ENCODE measurements at places on chromosomes 3 and 15.

- DNase-seq: no peak
These were observed 35.0 kb upstream of the TNFAIP8L3 start for GRCh38 chr15:51129535-51130188.

GRCh38 chr3:71723452-71724170 lies 1.6 kb downstream of the EIF4E3 start:
- DNase-seq: no peak

DNA sequence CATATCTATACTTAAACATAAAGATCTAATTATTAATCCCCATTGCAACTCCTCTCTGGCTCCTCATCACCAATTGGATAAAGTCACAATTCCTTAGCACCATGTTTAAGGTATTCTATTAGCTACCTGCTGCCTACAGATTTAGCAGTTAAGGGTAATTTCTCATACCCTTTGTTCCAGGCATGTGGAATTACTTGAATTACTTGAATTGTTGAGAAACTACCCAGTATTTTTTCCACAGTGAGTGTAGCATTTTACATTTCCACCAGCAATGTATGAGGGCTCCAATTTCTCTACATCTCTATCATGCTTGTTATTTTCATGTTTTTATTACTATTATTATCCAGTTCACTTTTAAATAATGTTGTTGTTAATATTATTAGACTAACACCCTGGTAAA lies 86.4 kb downstream of the P2RY1 start:
- DNase-seq: no peak

- DNase-seq: no peak
These were observed 34.8 kb downstream of the KLF15 start for GRCh38 chr3:126322181-126322967.

DNA sequence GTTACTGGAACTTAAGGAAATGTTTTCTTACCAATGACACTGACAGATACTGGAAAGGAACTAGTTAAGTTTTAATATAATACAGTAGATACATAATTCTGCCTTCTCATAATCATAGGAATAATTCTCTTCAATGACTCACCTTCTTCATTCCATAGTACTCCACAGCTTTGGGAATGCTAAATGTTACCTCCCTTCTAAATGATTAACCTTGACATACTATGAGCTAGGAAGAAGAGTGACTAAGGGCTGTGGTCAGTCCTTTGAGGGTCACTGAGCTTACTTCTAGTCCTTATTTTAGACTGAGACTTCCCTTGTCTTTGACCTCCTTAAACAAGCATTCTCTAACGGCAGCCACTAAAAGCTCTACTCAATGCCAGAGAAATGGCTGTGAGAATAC lies 69.6 kb upstream of the PPIB start:
- DNase-seq: no peak

DNA sequence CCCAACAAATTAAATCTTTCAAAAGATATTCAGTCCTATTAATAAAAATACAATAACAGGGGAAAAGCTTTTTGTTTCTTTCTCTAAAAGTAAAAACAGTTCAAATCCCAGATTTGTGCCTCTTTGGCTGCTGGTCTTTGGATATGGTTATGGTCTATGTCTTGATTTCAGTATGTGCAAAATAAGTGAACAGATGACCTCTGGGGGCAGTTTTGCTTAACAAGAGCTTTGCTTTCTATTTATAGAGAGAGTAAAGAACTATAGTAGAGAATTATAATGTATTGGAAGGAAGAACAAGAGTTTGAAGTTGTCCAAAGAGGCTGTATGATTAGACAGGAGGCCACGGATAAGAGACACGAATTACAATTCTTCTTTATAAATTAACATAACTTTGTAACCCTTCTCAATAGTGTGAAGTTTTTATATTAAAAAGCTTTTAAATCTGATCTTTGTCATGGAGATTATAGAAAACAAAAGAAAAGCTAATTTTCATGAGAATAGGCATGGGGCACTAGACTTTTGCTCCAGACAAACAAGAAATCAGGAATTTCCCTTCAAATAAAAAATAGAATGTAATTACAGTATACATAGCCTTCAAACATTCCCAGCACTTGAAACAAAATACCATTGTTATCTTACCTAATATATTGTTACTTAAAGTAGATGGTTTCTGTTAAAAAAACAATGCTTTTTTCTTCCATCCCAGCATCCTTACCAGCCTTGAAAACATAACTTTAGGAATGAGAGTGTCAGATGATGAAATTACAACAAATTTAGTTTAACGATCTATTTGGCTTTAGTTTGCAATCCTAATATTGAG lies 432.7 kb upstream of the ARHGEF26 start:
- DNase-seq: no peak

- DNase-seq: no peak
These were observed 5.6 kb downstream of the MYO1E start for GRCh38 chr15:59367022-59367451.

GRCh38 chr3:48656061-48656840 lies 6.4 kb downstream of the CELSR3 start:
- DNase-seq: peak; percentile 63

DNA sequence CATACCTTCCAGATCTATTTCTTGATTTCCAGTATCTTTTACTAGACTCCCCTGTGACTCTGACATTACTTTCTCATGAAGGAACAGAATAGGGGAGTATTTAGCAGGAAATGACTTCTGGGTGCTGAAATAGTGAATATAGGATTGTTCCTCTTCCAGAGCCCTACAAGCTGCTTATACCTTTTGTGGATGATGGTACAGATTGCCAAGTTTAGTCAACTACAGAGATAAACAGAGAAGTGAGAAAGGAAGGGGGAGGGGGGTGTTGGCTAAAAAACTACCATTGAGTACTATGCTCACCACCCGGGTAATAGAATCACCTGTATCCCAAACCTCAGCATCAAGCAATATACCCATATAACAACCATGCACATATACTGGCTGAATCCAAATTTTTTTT lies 298.3 kb upstream of the GPR149 start:
- DNase-seq: no peak

DNA sequence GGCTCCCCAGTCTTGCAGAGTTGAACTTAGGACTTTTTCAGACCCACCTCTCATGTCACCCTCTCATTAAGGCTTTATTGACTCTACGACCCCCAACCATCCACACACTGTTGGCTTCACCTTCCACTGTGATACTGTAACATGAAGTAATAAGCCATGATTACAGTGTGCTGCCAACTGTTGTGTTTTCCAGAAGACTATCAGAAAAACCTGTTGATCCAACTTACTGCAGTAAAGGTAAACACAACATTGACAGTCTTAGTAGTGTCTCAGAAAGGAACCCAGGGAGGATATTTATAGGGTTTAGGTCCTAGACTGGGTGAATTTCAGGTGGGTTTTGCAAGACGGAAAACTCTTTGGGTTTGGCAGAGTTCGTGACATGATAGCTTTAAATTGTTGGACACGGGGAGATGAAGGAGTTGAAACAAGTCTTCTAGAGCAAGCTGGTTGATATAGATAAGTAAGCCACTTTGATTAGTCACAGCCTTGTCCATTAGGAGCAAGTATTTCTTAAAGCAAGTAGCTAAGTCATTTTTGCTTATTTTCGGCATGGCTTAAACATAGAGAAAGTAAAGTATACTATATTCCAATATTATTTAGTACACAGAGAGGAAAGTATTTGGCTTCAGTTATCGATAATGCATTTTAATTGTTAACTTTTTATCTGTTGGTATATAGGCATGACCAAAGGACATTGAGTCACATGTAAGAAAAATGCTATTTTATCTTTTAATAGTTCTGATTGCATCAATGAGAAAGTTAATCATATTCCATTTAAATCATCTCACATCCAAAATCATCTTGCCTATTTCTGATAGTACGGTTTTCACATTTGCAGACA lies 2.4 kb upstream of the COL6A5 start:
- no peak for DNase-seq

DNA sequence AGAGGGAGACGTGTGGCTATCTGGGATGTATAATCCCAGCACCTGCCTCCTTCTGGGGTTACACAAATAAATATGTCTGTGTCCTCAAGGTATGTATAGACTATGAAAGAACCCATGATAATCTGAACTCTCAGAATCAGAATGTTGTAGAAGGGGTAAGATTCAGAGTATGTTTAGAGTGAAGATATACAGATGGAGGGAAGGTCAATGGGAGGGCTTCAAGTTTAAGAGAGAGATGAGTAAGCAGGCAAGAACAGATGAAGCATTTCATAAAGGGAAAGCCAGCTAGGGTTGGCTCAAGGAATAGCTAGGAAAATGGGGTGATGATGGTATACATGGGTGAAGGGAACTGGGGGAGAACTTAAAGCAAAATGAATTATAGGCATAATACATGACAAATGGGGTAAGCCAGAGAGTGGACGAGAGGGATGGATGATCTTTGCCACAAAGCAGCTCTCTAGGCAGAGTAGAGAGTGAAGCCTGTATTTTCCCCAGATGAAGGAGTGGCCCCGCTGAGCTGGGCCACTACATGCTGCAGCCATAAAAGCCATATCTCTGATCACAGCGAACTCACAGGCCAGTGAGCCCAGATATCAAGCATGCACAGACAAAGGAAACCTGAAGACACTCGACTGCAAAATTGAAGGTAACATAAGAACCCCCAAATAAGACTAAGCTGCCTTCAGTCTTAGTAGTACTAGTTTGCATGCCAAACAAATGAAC lies 15.9 kb upstream of the ZBTB38 start:
- DNase-seq: no peak

DNA sequence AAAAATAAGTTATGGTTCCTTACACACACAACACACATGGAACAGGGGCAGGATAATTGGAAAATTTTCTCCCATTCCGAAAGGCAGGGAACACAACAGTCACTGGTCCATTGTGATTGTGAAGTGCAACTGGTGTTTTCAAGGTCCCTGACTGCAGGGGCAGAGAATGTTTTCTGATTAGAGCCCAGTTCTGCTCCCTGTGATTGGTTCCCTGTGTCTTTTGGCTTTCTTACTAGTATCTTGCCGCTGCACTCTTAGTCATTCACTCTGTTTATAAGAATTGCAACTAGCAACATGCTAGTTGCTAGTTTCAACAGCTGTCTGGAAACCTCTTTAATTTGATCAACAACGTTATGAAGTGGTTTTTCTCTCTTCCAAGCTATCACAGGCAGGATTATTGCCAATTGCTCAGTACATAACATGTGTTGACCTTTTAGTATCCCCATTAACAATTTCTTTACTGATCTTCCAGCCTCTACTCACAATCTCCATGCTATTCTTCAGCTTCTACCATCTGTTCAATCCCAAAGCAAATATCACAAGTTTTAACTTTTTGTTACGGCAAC lies 177.5 kb downstream of the EPHA6 start:
- DNase-seq: no peak

GRCh38 chr15:29066310-29066709 lies 180.5 kb downstream of the APBA2 start:
- DNase-seq: no peak

GRCh38 chr3:193757457-193757856 lies 164.4 kb downstream of the OPA1 start:
- no peak for DNase-seq

- DNase-seq: no peak
These were observed 27.7 kb downstream of the GRIP2 start for GRCh38 chr3:14512281-14512941.

- no peak for DNase-seq
These were observed 57.4 kb downstream of the ZNF148 start for GRCh38 chr3:125317761-125318160.

GRCh38 chr15:58228718-58229117 lies 90.5 kb downstream of the AQP9 start:
- DNase-seq: no peak

DNA sequence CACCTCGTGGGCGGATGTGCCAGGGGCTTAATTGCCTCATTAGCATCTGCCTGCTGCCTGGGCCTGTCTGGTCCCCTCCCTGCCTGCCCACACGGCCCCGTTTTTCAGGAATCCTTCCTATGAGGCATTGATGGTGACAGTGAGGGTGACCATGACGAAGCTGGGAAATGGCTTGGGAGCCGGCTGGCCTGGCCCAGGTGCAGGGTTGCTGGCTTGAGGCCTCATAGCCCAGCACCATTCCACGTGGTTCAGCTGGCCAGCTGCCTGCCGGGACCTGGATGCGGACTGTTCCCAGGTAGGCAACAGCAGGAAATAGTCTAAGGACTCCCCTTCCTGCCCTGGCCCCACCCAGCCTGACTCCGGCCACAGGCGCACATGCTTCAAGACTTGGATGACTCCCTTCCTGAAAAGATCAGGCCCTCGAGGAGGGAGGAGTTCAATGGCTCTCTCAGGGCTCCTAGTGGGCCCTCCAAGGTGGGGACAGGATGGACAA lies 8.9 kb upstream of the DUSP7 start:
- DNase-seq: no peak

GRCh38 chr3:107128946-107129345 lies 248.3 kb upstream of the CCDC54 start:
- no peak for DNase-seq

DNA sequence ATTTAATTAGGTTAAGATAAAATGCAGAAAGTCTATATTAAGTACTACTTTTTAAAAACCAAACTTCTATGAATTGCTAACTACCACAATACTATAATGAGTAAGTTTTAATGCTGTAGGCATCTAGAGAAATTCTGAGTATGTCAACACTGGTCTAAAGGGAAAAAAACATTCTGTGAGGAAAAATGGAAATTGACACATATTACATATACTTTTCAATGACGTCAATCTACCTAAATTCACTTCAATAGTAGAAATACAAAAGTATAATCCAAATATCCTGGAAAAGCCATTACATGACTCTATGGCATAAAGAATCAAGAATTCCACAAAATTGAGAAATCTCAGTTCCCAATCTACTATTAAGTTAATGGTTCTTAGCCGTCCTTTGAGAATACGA lies 2.2 kb downstream of the SECISBP2L start:
- DNase-seq: no peak
